ENCODE measurements at places on chromosomes 6 and 20. TPM values are rescaled to one million over a fixed set of nuclear protein-coding genes. Genes with fewer than 3 reads are reported as not detected.

GRCh38 chr6:2103765-2104523 lies 141.5 kb downstream of the GMDS start:
- peak; percentile 16 for DNase-seq

- peak; percentile 39 for DNase-seq
Measured at GRCh38 chr6:17930321-17930993, 57.0 kb downstream of the KIF13A start.

DNA sequence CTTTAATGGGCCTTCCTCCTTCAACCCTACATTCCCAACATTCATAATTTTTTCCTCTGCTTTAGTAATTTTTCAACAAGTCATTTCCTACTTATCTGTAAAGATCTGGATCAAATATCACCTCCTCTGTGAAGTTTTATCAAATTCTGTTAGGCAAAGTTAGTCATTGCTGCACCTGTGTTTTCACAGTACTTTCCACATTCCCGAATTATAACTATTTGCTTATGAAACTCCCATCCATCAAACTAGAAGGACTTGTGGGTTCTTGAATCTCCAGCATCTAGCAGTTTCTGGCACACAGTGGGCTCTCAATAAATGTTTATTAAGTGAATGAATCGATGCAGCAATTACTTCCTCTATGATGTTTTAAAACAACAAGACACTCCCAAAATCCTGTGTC lies 257.6 kb downstream of the HDGFL1 start:
- peak; percentile 68 for DNase-seq

GRCh38 chr20:3164763-3165410 lies 5.2 kb upstream of the FASTKD5 start:
- DNase-seq, result no peak

- no peak for DNase-seq
Measured at GRCh38 chr6:26250698-26251044, 114.3 kb upstream of the BTN3A2 start.

DNA sequence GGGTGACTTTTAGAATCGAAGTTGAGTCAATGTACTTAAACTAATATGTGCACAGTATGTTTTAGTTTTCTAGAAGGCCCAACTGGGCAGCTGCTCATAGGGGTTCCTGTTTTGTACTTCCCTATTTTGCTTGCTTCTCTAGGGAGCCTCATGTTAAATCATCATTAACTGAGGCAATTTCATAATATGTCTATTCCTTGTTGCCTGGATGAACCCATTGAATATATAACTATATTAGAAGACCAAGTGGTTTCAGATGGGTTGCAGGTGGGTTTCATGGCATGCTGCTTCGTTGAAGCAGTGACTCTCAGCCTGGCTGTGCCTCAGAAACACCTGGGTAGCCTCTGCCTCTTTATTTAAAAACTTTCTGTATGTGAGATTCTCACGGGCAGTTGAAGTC lies 22.2 kb downstream of the CARMIL1 start:
- DNase-seq, result no peak

DNA sequence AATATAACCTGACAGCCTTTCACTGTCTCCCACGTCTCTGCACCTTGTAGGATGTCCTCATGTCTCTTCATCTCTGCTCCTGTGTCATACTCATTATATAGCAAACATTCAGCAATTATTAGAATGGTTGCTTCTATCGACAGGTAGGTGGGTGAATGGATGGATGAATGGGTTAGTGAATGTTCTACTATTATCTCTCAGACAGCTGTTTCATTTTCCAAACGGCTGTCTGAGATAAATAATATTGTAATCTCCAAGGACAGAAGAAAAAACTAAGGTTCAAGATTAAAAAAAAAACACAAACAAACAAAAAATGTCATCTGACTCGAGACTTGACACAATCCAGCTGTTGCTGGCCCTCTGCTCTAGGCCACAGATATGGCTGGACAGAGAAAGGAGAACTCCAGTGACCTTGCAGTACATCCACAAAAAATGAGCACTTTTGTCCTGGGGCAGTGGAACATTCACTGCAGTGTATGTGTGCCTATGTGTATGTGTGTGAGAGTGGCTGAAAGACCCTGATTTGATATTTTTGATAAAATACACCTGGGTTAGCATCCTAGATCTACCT lies 2.1 kb downstream of the HNF4A start:
- DNase-seq, result no peak

DNA sequence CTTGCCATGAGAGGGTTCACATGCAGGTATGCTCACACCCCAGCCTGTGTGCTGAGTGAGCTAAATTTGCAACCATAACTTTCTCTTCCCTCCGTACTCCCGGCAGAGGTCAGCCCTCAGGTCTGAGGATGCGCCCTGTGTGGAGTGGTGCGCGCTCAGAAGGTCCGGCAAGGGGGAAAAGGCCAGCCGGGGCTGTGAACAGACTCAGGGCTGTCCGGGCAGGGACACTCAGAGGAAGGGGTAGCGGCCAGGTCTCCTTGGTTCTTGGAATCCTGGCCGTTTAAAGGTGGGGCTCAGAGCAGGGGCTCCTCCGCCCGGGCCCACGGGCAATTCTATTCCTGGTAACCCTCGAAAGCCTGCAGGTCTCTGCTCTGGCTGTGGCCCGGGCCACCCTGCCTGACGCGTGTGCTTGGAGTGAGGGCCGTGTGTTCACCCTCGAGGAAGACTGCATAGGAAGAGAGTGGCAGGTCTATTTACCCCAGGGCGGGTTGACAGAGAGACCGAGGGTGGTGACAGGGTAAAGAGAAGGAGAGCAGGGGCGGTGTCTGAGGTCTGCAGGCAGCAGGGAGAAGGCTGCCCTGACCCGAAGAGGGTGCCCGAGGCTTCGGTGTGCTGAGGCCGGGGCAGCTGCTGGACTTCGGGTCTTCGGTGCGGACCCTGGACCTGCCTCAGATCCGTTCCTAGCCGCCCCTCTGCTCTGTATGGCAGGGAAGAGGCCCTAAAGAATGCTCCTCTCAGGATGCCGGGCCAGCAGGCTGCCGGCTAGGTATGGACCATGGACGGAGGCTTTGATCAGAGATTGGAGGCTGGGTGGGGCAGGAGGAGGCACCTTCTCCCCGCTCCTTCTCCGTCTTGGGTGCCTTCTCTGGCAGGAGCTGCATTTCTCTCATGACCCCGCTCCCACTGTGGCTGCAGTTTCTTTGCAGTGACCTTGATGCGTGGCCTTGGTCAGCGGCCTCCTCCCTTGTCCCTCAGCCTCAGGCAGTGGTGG lies 131.1 kb upstream of the ARMC2 start:
- DNase-seq, result no peak

DNA sequence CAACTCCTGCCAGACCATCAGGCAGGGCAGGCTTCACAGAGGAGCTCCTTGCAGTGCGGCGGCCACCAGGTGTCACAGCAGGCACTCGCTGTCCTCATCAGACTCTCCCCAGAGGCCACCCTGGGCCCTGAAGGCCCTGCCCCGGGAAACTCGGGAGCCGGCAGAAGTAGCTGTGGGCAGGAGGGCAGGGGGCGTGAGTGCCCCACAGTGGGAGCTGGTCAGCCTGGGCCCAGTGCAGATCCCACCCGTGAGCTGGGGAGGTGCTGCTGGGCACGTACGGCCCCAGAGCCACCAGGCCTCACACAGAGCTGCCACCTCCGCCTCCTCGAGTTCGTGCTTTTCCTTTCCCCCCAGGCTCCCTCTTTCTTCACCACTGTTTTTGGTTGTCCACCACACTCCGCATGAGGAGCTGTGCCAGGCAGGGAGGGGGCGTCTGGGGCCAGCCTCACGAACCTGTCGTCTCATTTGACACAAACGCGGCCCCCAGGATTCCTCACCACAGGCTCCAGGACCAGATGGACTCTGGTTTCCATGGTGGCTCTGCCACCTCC lies 33.8 kb downstream of the FRMD1 start:
- no peak for DNase-seq

DNA sequence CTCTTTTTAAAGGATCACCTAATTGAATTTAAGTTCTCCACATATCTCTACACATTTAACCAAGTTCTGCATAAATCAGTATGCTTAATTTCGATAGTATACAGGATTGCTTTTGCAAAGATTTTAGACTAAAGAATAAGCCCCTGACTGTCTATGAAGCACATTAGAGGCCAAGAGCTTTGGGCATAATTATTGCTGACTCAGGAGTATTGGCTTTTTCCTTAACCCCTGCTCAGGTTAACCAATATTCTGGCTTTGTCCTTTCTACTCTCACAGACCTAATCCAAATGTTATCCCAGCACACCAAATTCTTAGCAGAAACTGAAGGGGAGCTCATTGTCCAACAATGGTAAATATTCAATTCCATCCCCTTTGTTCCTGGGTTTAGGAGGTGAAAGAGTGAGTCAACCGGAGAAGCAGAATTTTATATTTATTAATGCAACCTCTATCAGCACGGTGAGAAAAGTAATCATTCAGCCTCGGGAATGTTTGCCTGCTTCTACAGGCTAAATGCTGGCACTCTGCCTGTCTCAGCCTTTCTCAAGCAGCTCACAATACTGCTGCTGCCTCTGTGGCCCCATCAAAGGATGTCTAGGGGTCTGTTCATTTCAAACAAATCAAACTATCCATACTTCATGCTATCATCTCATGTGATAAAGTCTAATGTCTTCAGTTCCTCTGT lies 125.0 kb downstream of the SIM1 start:
- no peak for DNase-seq

- no peak for DNase-seq
Measured at GRCh38 chr20:59671661-59672471, 67.5 kb downstream of the PHACTR3 start.

- DNase-seq, result no peak
Measured at GRCh38 chr6:32655203-32655710, 11.2 kb downstream of the HLA-DQB1 start.

- DNase-seq, result no peak
Measured at GRCh38 chr6:14950103-14950969, 295.5 kb upstream of the JARID2 start.

- peak; percentile 77 for DNase-seq
Measured at GRCh38 chr6:138692978-138693909, 80.3 kb upstream of the CCDC28A start.

DNA sequence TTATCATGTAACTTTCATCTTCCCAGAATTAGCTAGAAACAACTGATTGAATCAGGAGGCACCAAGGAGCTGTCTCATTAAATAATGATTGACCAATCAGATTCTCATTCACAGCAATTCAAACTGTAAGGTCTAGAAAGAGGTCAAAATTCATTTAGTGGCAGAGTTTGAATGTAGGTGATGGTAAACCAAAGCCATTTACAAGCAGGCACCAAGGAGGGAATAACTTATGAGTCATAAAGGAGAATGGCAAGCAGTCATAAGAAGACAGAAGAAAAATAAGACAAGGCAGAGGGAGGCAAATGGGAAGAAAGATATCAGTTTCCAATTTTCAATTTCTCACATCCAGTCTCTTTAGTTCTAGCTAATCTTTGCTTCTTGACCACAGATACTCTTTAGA lies 52.9 kb upstream of the DEFB112 start:
- no peak for DNase-seq

GRCh38 chr6:149094156-149094555 lies 223.4 kb upstream of the TAB2 start:
- DNase-seq, result no peak

DNA sequence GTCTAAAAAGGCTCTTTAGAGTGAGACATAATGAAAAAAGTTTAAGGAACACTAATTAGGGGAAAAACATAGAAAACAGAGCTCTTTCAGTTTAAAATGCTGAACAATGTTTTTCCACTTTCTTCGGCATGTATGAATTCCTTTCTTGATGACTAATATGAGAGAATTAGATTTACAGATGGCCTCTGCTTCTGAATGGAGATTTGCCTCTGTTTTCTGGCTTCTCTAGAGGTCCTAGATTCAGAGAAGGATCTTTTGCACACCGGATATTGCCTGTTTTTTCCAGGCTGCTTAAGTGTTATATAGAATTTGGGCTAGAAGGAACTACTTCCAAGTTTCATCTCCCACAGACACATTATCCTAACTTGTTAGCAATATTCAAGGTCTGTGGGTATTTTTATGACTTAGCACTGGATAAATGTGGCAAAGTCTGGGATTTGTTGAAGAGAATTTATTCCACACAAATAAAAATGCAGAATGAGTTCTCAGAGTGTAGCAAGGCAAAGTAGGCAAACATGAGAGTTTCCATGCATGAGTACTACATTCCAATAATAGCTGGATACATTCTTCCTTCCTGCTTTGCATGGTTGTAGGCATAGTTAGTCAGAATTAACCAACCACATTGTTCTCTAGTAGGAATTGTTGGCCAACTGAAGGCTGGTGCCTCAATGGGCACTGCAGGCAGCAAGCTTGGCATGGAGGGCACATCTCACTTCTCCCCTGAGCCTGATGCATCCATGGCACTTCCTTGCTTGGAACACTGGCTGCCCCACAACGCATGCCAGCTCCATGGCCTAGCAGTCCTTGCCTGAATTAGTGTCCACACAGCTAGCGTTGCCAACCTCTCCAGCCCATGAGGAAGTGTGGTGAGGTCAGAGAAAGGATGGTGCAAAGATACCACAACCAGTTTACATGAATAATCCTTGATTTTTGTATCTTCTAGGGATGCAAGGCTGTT lies 224.2 kb downstream of the CLIC5 start:
- peak; percentile 82 for DNase-seq

- DNase-seq, result no peak
Measured at GRCh38 chr6:7201732-7202541, 94.2 kb downstream of the RREB1 start.

- DNase-seq, result no peak
Measured at GRCh38 chr6:19865178-19865577, 28.0 kb downstream of the ID4 start.

GRCh38 chr20:50251992-50252511 lies 61.4 kb downstream of the CEBPB start:
- peak; percentile 53 for DNase-seq

DNA sequence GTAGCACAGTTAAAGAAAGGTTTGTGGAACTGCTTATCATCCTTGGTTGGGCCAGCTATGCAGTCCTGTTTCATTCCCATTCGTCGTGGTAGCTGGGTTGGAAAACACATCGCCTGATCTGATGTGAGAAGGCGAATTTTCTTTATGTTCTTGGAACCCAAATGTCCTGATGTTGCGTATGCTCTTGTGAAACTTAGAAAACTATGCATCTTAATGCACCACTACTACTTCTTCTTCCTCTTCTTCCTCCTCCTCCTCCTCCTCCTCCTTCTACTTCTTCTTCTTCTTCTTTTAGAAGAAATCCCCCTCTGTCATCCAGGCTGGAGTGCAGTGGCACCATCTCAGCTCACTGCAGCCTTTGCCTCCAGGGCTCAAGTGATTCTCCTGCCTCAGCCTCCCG lies 381.6 kb downstream of the UTRN start:
- DNase-seq, result no peak

GRCh38 chr20:9388813-9389161 lies 125.6 kb upstream of the LAMP5 start:
- no peak for DNase-seq

DNA sequence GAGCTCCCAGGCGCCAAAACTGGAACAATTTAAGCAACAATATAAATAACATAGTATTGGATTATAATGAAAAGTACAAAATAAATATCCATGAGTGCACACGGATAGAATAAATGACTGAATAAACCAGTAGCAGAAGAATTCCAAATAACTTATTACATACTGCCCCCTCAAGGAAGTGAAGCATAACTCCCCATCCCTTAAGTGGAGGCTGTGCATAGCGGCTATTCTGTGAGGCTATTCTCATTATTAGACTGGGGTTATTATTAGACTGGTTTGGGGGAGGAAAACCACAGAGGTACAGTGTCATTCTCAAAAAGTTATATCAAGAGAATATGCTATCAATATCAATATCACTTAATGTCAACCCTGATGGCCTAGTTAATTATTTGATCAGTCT lies 94.4 kb upstream of the SIRPA start:
- no peak for DNase-seq

GRCh38 chr6:27966044-27966443 lies 9.0 kb downstream of the OR2B6 start:
- DNase-seq, result no peak

The CFAP61 gene
- not detected for total RNA-seq

The FRK gene
- total RNA-seq, result 2.5 TPM

The SCUBE3 gene
- total RNA-seq, result not detected
